ENCODE measurements at places on chromosomes 11 and 22.

GRCh38 chr11:60788401-60789125 lies 3.4 kb downstream of the MS4A10 start:
- no peak for DNase-seq

DNA sequence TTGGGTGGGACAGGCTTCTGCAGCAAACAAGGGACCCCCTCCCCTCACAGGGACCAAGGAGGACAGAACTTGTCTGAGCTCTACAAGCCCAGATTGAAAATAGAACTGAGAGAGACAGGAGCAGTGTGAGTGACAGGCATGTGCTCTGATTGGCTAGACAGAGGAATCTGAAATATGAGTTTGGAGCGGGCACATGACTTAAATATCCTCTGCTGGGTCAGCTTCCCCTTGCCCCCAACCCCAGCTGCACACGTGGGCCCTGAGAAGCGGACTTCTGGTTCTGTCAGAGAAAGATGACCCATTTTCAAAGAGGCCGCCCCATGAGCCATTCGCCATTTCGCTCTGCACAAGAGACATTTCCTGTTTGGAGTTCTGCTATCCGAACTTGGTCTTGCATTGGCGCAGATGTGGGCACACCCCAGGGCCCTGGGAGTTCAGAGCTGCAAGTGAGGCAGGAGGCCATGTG lies 5.3 kb downstream of the TUBA8 start:
- no peak for DNase-seq

GRCh38 chr22:27583856-27584255 lies 217.7 kb downstream of the MN1 start:
- DNase-seq: no peak

DNA sequence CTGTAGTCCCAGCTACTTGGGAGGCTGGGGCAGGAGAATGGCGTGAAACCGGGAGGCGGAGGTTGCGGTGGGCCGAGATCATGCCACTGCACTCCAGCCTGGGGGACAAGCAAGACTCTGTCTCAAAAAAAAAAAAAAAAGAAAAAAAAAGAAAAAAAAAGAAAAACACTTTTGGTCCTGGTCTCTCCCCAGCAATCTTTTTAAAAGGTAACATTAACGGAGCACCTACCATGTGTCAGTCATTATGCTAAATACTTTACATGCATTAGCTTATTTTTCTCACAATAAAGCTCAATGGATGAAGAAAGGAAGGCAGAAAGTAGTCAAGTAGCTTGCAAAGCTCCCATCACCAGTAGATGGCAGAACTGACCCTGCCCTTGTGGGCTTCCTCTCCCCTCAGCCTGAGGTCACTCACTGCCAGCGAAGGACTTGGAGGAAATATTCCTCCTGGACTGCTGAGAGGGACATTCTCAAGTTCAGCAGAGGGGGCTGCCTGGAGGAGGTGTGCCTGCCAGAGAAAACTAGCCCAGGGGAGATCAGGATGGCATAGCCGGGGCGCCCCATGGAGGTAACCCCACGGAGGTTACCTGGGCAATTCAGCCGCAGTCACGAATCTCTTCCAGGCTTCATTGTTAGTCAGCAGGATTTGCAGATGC lies 15.5 kb downstream of the APOL3 start:
- DNase-seq: no peak

GRCh38 chr22:23110922-23111527 lies 30.8 kb downstream of the RSPH14 start:
- DNase-seq: no peak

DNA sequence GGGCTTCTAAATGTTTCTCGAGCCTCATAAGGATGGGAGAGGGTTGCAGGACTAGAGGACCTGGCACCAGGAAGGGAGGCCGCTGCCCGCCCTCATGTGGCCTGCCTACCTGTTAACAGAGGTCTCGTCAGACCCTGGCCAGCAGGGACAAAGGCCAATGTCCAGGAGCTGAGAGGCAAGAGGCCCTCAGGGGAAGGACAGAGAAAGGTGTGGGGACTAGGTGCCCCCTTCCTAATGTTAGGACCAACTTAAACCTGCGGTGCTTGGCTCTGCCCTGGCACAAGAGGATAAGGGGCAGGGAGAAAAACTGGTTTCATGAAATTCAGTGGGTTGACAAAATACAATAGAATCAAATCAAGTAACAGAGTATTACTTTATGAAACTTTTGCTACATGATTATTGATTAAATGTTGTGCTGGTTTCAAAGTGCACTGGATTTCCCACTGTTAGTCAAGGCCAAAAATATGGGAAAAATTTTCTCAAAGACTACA lies 20.0 kb upstream of the SYT12 start:
- DNase-seq: no peak

GRCh38 chr11:68878022-68878421 lies 25.6 kb downstream of the MRPL21 start:
- DNase-seq: no peak

DNA sequence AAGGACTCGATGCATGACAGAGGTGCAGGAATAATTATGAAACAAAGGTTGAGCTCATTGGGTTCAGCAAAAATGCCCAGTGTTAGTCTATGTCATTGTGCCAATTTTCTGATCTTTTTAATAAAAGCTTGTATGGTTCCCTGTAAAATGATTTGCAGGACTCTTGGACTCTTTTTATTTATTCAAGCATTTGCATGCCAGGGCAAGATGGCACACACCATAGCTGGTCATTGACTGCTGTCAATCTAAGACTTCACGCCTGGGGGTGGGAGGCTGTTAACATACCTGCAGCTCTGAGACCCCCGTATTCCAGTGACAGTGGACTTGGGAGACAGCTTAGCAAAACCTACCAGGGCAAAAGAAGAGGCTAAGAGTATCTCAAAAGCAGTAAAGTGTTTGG lies 32.0 kb upstream of the ANO1 start:
- DNase-seq: no peak

GRCh38 chr11:63506876-63507275 lies 992 bp downstream of the LGALS12 start:
- no peak for DNase-seq

- DNase-seq: no peak
These were observed 59.3 kb upstream of the TTC12 start for GRCh38 chr11:113255096-113255495.

- DNase-seq: no peak
These were observed 36.7 kb downstream of the CD6 start for GRCh38 chr11:61007956-61008896.

DNA sequence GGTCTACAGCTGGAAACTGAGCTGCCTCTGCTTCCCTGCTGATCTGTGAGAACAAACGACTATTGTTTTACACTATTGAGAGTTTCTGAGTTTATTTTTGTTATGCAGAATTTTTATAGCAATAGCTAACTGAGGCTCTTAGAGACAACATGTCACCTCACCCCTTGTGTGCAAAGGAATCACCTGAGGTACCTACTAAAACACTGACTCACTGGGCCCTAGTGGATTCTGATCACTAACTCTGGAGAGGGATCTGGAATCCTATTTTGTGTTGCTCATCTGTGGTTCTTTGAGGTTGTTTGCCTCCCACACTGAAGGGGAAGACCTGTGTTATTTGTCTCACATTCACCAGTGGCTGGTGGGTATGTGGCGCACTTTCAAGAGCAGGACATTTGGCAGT lies 13.4 kb upstream of the B3GAT1 start:
- no peak for DNase-seq

DNA sequence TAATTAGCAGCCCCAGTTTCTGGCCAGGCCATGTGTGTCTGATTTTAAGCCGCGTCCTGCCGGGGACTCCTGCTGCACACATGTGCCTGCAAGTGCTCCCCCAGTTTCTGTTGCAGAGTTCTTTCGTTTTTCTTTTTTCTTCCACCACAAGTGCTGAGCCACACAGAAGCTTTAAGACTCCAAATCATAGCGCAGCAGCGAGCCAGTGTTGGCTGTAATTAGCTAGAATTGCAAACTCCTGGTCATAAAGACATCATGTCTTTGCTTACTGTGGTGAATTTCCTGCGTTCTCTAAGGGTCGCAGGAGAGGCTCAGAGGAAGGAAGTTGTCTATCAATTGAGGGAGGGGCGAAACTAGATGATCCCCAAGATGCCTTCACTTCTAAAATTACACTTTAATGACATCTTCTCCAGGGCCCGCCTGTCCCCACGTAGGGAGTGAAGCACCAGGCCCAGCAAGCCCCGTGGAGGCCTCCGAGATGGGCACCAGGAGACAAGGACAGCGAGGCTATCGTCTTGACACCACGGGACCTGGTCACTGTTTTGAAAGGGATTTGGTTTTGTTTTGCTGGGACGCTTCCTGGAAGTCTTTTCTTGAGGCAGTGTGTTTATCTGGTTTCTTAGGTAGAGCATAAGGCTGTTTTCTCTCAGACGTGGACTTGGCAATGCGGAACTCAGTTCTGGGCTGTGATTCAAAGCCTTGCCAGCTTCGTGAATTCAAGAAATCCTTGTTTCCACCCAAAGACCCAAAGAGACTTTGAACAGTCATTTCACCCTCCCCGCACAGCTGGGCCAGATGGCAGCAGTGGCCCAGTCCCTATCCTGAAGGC lies 71.8 kb downstream of the UBASH3B start:
- DNase-seq: no peak

DNA sequence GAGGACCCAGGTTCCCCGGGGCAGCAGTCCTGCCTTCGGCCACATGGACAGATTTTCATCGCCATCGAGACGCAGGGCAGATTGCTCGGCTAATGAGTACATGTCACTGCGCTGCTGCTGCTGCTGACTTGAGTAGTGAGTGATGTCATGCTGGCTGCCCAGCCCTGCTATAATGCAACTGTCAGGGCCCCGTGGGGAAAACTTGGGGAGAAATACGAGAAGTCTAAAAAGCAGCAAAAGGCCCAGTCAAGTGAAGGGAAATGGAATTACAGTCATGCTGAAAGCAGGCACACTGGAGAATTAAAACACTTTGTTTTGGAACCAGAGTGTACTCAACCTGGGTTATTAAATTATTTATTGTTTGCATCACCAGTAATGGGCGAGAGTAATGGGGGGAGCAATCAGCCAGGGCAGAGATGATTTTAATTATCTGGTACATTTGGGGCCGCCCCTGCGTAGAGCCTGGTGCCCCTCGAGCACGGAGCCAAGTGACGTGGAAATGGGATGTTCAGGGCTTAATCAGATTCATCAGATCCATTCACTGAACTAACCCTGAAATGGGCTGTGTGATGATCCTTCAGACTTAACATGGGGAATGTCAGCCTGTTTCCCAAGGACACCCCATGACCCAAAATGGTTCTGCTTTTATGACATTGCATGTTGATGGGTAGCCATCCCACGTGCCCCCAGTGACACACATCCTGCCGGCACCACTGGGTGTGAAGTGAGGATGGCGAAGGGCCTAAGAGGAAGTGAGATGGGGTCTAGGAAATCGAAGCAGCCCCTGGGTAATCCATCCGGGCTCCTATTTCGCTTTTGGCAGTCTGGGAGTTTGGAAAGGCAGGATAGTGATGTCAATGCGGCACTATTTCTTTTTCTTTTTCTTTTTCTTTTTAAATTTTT lies 241.6 kb upstream of the CADM1 start:
- DNase-seq: no peak

GRCh38 chr22:29184849-29185490 lies 20.7 kb upstream of the EMID1 start:
- DNase-seq: no peak

DNA sequence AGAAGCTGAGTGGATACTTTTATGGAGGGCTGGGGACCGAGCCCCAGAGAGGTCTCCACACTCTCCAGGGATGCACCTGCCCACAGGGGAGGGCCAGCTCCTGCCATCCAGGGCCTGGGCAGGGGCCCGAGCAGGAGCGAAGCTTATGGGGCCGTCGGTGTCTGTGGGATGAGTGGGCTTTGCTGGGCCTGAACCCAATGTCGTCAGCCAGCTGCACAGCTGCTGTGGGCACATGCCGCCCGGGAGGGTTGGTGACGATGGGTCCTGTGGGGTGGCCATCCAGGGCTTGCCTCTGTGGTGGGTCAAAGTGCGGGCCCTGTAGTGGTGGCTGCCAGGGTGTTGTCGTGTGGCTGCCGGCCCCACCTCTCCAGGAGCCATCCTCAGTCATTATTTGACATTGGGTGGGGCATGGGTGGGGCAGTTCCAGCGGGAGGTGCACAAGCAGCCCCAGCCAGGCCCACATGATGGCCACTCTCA lies 447.1 kb downstream of the TBC1D22A start:
- no peak for DNase-seq

DNA sequence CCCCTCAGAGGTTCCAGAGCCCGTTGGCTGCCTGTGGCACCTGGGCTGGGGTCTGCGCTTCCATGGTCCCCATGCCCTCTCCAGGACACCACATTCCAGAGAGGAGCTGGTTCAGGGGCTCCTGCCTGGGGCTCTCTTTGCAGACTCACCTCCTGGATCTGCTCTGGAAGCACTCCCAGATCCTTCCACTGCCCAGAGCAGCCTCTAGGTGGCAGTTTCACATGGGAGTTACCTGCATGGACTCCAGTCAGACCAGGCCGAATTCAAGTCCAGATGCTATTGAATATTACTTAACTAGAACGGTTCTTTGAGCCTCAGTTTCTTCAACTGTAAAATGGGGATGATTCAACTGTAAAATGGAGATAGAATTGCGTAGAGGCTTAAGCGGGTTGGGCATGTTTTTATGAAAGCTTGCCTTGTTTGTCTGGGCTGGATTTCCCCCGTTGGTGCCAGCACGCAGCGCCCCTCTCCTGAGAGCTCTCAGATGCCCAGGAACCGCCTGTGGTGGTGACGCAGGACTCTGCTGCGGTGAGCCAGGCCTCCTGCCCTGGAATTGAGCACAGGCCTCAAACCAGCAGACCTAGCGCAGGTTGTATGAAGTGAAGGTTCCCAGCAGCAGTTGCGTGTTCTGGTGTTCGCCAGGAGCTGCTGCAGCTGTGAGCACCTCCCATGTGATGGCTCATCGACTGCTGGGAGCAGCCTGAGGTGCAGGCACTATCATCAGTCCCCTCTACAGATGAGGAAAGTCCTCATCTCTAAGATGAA lies 44.2 kb downstream of the LMO1 start:
- DNase-seq: no peak

DNA sequence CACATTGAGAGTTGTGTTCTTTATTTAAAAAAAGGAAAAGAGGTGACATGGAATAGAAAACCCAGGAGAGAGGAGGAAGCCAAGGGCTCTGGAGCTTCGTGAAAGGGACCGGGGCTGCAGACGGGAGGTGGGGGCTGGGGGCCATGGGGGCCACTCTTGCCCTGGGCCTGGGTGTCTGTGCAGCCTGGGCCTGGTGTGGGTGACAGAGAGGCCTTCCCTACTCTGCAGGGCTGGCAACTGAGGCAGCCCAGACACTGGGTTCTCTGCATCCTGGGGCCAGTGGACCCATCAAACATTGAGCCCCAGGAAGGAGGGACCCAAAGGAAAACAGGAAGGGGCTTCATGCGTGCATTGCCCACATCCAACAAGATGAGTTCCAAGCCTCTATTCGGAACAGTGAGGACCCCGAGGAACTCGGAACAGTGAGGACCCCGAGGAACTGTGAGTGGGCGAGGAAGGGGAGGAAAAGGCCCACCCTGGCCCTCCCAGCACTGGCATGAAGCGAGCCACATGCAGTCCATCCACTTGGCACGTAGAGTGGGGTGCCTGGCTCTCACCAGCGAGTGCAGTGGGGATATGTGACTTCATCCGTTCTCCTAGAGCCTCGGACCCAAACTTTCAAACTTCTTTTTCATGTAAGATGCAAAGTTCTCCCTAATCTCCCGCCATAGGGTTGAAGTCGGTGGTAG lies 1121.6 kb downstream of the BRD1 start:
- no peak for DNase-seq
